ENCODE measurements at places on chromosomes 12 and 14. TPM values are rescaled to one million over a fixed set of nuclear protein-coding genes. Genes with fewer than 3 reads are reported as not detected.

GRCh38 chr12:102799229-102799628 is 117.8 kb downstream of the PAH start:
- no peaks in the 10 kb centered on the region for H3K36me3 ChIP-seq
- H3K27me3 ChIP-seq: no peaks in the 10 kb centered on the region
- H3K4me1 ChIP-seq: no peaks in the 10 kb centered on the region
- H3K27ac ChIP-seq: no peak overlapping the region

- no peaks in the 10 kb centered on the region for H3K4me1 ChIP-seq
- DNase-seq: no peak
- no peak overlapping the region for H3K27ac ChIP-seq
- H3K27me3 ChIP-seq: no peaks in the 10 kb centered on the region
- H3K4me3 ChIP-seq: no peak overlapping the region
- no peaks in the 10 kb centered on the region for H3K36me3 ChIP-seq
Observed at GRCh38 chr14:81684696-81685095, 151.0 kb upstream of the SEL1L start.

- no peak for DNase-seq
- no peaks in the 10 kb centered on the region for H3K36me3 ChIP-seq
- H3K4me1 ChIP-seq: no peaks in the 10 kb centered on the region
- no peak overlapping the region for H3K27ac ChIP-seq
- no peak overlapping the region for H3K4me3 ChIP-seq
Observed at GRCh38 chr12:52446367-52447045, 5.4 kb downstream of the KRT6B start.

GRCh38 chr12:70721216-70721615 is 84.0 kb upstream of the PTPRB start:
- H3K27ac ChIP-seq: no peak overlapping the region
- H3K27me3 ChIP-seq: peaks cover 5% of the 10 kb centered on the region
- no peaks in the 10 kb centered on the region for H3K36me3 ChIP-seq
- H3K4me1 ChIP-seq: no peaks in the 10 kb centered on the region
- no peak for DNase-seq

- peak overlapping the region; percentile 25 for H3K27ac ChIP-seq
- no peaks in the 10 kb centered on the region for H3K27me3 ChIP-seq
- peak; percentile 54 for DNase-seq
- H3K4me3 ChIP-seq: peak overlapping the region; percentile 32
- peaks cover 63% of the 10 kb centered on the region for H3K4me1 ChIP-seq
- no peaks in the 10 kb centered on the region for H3K36me3 ChIP-seq
Observed at GRCh38 chr14:92534932-92535643, 21.5 kb downstream of the RIN3 start.

DNA sequence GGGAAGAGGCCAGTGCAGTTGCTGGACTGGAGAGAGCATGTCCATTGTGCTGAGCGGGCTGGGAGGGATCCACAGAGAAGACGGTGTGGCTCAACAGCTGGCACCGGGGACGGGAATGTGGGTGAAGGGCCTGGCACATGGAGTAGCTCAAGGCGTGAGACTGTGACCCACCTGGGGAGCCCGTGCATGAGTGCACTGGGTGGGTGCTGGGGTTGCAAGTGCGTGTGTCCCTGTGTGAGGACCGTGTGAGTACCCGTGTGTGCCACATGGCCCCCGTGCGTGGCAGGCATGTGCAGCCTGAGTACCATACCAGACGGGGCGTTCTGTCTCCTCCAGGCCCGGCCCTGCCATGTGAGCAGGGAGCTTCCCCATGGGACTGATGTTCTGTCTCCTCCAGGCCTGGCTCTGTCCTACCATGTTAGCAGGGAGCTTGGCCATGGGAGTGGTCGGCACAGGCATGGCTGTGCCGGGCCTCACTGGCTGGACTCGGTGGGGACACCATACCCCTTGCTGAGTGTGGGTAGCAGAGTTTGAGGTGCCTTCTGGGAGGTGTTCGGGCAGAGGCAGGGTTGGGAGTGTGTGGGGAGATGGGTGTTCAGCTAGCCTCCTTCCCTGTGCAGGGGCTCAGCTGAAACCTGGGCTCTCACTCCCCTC is 234.4 kb downstream of the TMEM121 start:
- H3K4me1 ChIP-seq: no peaks in the 10 kb centered on the region
- H3K27ac ChIP-seq: no peak overlapping the region
- H3K36me3 ChIP-seq: no peaks in the 10 kb centered on the region
- DNase-seq: no peak

GRCh38 chr14:29674566-29675285 is 252.9 kb downstream of the PRKD1 start:
- H3K4me3 ChIP-seq: no peak overlapping the region
- no peak for DNase-seq
- H3K27ac ChIP-seq: no peak overlapping the region
- no peaks in the 10 kb centered on the region for H3K36me3 ChIP-seq

GRCh38 chr12:120851444-120851843 is 52.7 kb downstream of the SPPL3 start:
- no peak for DNase-seq
- no peak overlapping the region for H3K4me3 ChIP-seq
- no peaks in the 10 kb centered on the region for H3K36me3 ChIP-seq
- no peaks in the 10 kb centered on the region for H3K27me3 ChIP-seq

DNA sequence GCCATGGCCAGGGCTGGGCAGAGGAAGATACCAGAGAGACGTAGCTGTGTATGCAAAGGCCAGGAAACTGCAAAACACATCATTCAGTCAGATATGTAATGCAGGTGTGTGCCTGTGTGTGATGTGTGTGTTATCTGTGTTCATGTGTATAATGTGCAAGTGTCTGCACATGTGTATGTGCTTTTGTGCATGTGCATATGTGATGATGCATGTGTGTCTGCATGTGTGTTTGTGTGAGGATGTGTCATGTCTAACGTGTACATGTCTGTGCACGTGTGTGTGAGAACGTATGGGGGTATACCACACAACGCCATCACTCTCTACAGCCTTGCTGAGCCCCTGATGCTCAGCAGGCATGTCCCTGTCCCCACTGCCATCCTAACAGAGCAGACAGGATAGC is 9.7 kb downstream of the DIO3 start:
- DNase-seq: no peak
- H3K36me3 ChIP-seq: no peaks in the 10 kb centered on the region
- no peaks in the 10 kb centered on the region for H3K4me1 ChIP-seq
- H3K27me3 ChIP-seq: peaks cover 3% of the 10 kb centered on the region
- no peak overlapping the region for H3K4me3 ChIP-seq

DNA sequence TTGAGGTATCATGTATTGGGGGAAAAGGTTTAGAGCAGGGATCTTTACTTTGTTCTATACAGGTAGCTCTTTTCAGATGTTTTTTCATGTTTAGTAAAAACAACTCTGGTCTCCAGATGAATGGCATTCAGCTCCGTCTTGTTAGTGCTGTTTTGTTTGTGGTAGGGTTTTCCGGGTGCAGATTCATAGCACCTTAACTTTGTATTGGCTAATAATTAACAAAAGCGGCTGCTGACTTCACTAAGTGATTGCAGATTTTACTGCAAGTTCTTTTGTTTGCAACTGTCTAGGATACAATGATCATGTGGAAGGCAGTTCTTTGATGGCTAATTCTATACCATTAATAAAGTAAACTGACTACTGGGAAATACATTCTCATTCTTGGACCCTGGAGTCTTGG is 32.2 kb upstream of the BHLHE41 start:
- no peaks in the 10 kb centered on the region for H3K4me1 ChIP-seq
- no peaks in the 10 kb centered on the region for H3K36me3 ChIP-seq
- no peak overlapping the region for H3K27ac ChIP-seq

DNA sequence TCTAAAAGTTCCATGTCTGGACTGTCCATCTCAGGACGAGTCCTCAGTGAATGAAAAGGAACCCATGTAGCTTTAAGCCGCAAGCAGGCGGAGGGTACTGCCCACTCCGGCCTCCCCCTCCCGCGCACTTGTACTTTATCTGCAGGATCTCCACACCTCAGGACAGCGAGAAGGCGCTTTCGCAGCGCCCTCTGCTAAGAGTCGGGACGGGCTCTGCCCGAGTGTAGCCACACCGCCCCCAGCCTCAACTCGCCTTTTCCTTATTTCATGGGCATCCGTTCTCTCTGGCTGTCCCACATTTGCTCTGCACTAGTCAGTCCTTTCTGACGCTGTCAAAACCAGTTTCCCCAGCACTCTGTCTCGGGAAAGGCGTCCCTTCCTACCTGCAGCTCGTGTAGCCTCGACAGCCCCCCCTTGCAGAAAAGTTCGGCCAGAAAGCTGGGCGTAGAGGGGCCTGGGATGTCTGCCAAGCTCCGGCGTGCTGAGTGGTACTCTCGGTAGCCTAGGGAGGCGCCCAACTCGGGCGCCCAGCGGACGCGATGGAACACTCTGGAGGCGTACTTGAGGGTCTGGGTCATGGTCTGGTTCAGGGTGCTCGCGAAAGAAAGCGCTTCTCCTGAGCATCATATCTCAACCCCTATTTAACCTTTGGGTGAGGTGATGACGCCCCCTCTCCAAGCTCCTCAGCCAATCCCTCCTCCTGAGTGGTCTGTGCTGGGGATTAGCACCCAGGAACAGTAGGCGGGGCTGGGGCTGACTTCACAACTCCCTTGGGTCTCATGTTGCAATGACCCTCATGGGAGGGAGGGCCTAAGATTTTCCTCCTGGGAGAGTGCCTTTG is at the start of gene CYP27B1:
Gene CYP27B1, minus strand, starts transcription at position 615 of the 841 bp plus-strand sequence. Its CDS starts 37 bp downstream, at position 578.
- no peak for DNase-seq
- peaks cover 29% of the 10 kb centered on the region for H3K4me1 ChIP-seq
- H3K27me3 ChIP-seq: peaks cover 18% of the 10 kb centered on the region

GRCh38 chr14:72311116-72311515 is 378.9 kb downstream of the RGS6 start:
- no peaks in the 10 kb centered on the region for H3K27me3 ChIP-seq
- no peaks in the 10 kb centered on the region for H3K36me3 ChIP-seq
- H3K27ac ChIP-seq: no peak overlapping the region

- H3K27me3 ChIP-seq: no peaks in the 10 kb centered on the region
- DNase-seq: no peak
- H3K27ac ChIP-seq: no peak overlapping the region
- H3K4me3 ChIP-seq: no peak overlapping the region
- no peaks in the 10 kb centered on the region for H3K36me3 ChIP-seq
Observed at GRCh38 chr14:66782853-66783252, 274.9 kb downstream of the GPHN start.

- H3K27ac ChIP-seq: no peak overlapping the region
- peaks cover under 1% of the 10 kb centered on the region for H3K4me1 ChIP-seq
- no peaks in the 10 kb centered on the region for H3K27me3 ChIP-seq
Observed at GRCh38 chr12:46357438-46358324, 14.9 kb downstream of the SLC38A2 start.

- H3K27ac ChIP-seq: no peak overlapping the region
- no peak overlapping the region for H3K4me3 ChIP-seq
- H3K4me1 ChIP-seq: peaks cover 17% of the 10 kb centered on the region
- H3K36me3 ChIP-seq: no peaks in the 10 kb centered on the region
- no peak for DNase-seq
Observed at GRCh38 chr14:102831163-102831804, 54.0 kb downstream of the TRAF3 start.

DNA sequence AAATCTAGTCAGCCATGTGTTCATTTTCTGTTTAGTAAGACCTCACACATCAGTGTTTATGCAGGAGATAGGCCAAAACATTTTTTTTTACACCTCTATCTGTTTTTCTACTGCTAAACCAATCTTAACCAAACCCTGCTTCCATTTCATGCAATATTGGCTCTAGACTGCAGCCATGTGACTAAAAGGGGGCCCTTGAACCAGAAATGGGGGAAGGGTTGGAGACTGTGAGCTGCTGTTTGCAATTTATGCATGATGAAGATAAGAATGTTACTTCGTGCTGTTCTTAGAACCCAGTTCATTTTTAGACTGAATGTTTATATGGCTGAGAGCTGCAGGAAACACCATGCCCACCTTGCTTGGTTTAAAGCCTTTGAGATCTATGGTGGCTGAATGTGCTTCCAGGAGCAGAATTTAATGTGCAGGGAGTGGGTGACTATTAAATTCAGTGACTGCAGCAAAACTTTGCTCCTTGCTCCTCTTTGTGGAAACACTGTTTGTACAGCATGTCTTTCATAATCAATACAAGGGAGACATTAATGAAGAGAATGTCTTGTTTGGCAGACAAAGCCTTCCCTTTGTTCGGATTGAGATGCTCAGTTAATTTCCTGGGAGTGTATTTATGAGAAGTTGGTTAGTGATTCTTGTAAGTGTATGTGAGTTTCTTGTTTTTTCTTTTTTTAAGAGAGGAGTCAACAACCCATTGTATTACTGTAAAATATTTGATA is 53.6 kb downstream of the CHST11 start:
- no peak overlapping the region for H3K4me3 ChIP-seq
- H3K27me3 ChIP-seq: no peaks in the 10 kb centered on the region
- DNase-seq: no peak
- H3K36me3 ChIP-seq: no peaks in the 10 kb centered on the region

DDN gene
- total RNA-seq: 0.39 TPM

DNAH10 gene
- total RNA-seq: 0.09 TPM

SRGAP1 gene
- 0.61 TPM for total RNA-seq

PFDN5 gene
- total RNA-seq: 385 TPM

ZC2HC1C gene
- 0.81 TPM for total RNA-seq

TOMM20L gene
- total RNA-seq: 0.37 TPM

C12orf54 gene
- total RNA-seq: not detected

CCND2 gene
- 792 TPM for total RNA-seq

CAPZA3 gene
- not detected for total RNA-seq
